ENCODE measurements at places on chromosomes 3 and 15.

DNA sequence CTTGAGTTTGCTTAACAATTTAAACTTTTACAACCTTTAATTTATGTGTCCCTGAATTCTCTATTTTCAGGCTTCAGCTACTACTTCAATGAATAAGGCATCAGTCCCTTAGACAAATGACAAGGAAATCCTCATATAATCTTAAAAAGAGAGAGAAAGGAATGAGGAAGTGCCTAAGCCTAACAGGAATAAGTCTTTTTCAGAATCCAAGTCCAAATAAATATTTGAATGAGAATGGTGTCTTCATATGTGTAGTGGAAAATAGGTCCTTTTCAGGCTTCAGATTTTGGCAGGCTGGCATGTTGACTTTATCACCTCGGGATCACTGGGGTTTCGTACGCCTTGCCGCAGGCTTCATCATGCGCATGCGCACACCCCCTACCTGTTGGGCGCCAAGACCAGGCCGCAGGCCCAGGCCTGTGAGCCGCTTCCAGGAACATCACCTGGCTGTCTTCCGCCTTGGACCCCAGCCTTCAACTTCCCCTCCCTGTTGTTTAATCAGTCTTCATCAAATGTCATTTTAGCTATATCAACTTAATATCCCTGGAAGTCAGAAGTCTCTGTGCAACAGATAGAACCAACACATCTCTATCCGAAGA, 334.5 kb downstream of the SOX2 start:
- DNase-seq = no peak

GRCh38 chr15:56176996-56177395, 66.7 kb downstream of the RFX7 start:
- no peak for DNase-seq

DNA sequence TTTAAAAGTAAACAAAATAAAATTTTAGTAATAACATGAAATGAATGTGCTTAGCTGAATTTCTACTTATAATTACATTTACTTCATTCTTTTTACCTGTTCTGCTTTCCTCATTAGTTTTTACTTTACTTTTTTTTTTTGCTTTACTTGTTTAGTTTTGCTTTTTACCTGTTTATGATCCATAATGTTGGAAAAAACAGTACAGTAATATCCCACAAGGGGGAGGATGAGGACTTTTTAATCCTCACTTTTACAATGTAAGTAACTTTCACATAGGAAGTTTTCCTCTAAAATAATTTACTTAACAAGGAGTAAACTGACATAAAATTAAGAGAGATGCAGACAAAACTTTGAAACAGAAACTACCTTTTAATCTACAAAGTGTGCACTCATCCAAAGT, 268.7 kb downstream of the TBC1D5 start:
- DNase-seq = no peak

DNA sequence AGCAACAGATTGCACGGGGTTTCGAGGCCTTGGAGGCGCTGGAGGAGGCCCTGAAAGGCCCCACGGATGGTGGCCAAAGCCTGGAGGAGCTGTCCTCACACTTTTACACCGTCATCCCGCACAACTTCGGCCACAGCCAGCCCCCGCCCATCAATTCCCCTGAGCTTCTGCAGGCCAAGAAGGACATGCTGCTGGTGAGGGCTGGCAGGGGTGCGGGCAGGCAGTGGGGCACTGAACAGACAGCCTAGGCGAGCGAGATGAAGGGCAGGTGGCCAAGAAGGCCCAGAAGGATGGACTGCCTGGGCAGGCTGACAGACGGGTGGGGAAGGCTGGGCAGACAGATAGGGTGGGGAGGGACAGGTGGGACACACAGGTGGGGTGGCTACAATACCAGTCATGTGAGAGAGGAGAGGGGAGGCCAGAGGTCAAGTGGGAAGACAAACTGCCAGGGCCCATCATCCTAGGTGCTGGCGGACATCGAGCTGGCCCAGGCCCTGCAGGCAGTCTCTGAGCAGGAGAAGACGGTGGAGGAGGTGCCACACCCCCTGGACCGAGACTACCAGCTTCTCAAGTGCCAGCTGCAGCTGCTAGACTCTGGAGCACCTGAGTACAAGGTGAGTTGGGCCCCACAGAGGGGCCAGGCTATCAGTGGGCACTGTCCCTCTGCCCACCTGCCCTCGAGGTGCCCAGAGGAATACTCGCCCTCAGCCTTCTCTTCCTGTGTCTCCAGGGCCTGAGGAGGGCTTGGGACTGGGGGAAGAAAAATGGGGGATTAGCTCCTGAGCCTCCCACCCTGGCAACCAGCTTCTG, 3.1 kb downstream of the PARP3 start:
- no peak for DNase-seq

DNA sequence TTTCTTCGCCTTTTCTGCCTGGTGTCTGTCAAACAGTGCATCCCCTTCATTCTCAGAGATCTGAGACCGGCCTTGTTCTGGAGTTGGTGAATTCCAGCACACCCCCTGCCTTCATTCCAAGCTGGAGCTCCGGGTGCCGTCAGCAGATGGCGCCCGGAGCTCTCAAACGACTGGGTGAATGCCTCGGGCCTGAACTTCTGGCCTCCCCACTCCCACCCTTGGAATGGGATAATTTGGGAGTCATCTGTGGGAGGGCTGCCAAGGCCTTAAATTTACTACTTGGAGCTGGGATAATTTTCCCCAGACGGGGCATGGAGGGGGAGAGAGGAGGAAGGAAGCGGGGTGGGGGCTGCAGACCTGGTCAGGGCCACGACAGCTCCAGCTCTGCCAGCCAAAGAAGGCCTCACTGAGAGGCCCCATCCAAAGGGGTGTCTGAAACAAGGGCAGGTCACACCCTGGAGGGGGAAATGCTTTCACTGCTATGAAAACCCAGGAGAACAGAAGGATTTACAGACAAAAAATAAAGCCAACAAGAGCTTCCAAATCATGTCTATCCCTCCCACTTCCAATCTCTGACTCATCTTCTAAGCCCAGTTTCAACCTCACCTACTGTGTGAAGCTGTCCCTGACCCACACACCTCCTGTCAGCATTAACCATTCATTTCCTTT, 187.9 kb downstream of the OPA1 start:
- DNase-seq = peak; percentile 42

- DNase-seq = no peak
These were observed 16.4 kb downstream of the MYL3 start for GRCh38 chr3:46846624-46847542.

GRCh38 chr15:62474021-62474770, 309.1 kb upstream of the C2CD4B start:
- no peak for DNase-seq

DNA sequence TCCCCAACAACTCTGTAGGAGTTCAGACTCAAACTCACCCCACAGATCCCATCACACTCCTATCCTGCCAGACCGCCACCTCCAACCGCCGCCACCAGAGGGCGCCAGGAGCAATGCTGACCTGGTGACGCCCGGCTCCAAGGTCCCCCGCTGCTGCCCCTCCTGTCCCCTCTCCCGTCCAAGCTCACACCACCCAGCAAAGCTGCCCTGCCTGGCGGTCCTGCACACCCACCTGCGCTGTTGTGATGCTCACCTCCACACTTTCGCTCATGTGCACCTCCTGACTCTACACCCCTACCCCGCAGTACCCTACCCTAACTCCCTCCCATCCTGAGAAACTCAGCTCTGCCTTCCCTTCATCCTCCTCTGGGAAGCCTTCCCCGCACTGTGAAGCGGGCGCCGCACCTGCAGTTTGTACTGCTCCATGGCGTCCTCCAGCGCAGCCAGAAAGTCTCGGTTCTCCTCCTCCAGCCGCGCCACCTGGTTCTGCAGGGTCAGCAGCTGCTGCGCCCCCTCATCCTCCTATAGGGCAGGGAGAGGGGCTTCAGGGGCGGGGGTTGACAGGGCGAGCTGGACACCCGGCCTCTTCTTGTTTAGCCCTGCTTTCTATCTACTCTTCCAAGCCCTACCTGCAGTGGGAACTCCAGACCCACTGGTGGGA, 7.9 kb downstream of the KIF7 start:
- no peak for DNase-seq

GRCh38 chr3:176513604-176514003, 683.7 kb downstream of the TBL1XR1 start:
- no peak for DNase-seq

GRCh38 chr3:66033241-66034138, 5.2 kb downstream of the MAGI1 start:
- no peak for DNase-seq

- DNase-seq = no peak
These were observed 5.3 kb upstream of the ZNF770 start for GRCh38 chr15:34993412-34993811.

DNA sequence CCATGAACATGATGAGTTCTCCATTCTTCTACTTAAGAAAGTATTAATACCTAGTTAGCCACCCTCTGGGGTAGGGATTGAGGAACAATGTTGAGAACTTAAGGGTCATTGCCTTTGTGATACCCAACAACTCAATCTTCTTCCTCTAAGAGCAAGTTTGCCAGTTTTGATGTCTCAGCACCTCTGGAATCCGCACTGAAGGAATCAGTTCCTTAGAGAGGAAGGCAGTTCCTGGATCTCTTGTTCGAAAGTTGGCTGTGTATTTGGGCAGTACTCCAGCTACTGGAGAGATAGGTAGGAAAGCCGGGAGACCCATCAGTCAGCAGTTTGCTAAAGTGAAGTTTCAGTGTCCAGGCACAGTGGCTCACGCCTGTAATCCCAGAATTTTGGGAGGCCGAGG, 35.6 kb upstream of the MTHFS start:
- DNase-seq = no peak

DNA sequence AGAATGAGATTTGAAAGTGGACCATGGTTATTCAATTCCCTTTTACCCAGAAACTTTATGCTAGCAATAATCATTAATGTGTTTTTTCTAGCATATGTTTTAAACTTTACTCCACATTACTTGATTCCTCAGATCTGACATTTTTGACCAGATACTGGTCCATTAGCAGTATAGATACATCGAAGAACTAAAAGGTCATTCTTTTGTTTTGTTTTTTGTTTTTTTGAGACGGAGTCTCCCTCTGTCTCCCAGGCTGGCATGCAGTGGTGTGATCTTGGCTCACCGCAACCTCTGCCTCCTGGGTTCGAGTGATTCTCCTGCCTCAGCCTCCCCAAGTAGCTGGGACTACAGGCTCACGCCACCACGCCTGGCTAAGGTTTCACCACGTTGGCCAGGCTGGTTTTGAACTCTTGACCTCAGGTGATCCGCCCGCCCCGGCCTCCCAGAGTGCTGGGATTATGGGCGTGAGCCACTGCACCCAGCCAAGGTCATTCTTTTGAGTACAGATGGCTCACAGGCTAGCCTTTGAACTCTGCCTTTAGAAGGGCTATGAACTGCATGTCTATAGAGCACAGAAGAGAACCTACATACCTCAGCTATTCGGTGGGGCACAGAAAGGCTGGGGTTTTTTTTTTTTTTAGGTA, 28.6 kb downstream of the CHP1 start:
- DNase-seq = no peak

DNA sequence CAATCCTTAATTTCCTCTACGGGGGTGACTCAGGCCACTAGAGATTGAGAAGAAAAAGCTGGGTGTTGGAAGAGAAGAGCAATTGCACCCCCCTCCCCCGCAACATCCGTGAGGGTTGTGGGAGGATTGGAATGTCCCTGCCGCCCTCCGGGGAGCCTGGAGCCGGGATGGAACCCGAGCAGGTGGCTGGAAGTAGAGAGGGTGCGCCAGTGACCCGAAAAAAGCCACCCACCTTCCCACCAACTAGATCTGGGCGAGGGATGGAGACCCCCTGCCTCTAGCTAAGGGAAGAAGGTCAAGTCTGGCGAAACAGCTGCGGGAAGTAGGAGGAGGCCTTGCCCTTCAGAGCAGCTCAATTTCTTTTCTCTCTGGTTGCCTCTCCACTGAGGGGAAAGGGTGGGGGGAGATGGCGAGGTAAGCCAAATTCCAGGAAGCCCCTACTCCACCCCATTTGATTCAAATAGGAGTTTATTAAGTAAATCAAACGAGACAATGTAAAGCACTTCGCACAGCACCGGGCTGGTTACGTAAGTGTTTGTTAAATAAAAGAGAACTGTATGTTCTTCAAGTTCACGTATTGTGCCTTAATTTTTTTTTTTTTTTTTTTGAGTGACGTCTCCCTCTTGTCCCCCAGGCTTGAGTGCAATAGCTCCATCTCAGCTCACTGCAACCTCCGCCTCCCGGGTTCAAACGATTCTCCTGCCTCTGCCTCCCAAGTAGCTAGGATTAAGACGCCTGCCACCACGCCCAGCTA, 1.1 kb upstream of the WWTR1 start:
- DNase-seq = no peak

DNA sequence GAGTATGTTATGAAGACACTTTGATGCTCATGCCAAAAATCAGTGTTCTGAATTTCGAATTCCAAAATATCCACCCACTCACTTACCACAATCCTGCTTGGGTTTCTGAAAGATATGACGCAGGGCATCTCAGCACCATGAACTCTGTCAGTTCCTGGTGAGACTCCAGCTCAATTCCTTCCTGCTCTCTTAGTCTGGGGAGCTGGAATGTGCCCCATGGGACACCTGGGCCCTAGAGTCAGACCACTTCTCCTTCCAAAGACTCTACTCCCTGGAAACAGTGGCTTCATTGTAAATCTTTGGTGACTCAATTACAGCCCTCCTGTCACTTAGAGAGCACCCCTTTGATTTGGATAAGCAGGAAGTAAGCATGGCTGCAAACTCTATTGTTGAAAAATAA, 50.5 kb downstream of the CD86 start:
- no peak for DNase-seq

GRCh38 chr15:95609096-95609495, 721.4 kb upstream of the NR2F2 start:
- DNase-seq = no peak

GRCh38 chr3:65664931-65665330, 373.8 kb downstream of the MAGI1 start:
- DNase-seq = no peak

GRCh38 chr15:63726491-63726890, 107.3 kb downstream of the HERC1 start:
- DNase-seq = no peak

DNA sequence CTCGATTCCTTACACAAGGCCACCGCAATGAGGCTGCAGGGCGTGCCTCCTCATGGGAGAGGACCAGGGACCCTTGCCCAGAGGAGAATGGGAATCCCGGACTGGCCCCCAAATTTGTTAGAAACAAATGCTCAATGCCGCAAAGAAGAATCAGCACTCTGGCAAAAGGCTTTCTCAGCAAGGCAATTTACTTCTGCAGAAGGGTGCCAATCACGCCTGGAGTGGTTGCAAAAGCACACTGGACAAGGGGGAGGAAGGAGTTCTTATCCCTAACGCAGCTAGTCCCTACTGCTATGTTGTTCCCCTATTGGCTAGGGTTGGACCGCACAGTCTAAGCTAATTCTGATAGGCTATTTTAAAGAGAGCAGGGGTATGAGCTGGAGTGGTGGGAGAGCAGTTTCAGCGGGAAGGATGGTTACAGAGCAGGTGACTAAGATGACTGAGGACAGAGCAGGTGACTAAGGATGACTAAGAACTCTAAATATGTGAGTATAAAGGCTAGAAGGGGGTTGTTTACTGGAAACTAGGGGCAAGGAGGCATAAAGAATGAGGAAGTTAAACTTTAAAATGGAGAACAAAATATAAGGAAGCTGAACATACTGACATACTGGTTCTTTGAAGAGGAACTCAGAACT, 48.5 kb downstream of the KATNBL1 start:
- DNase-seq = no peak

GRCh38 chr3:98501863-98502576, 4.5 kb downstream of the OR5K2 start:
- no peak for DNase-seq

- no peak for DNase-seq
These were observed 164.0 kb upstream of the TBL1XR1 start for GRCh38 chr3:177361081-177361938.

- DNase-seq = no peak
These were observed 443.9 kb upstream of the TBL1XR1 start for GRCh38 chr3:177641206-177641605.

Data from skeletal muscle cell (primary cell).